Right lung (tissue), 10 donors: ENCODE measurements at places on chromosomes 6 and 20. TPM values are rescaled to one million over a fixed set of nuclear protein-coding genes. Genes with fewer than 3 reads are reported as not detected.

Gene CNBD2
- polyA plus RNA-seq = 2.4 TPM

Gene CDKN1A
- 15.9 TPM for polyA plus RNA-seq

Gene SNX9
- polyA plus RNA-seq = 46.5 TPM

Gene PSMG4
- polyA plus RNA-seq = 22.0 TPM

Gene THBD
- 54.4 TPM for polyA plus RNA-seq

Gene CPNE5
- 6.8 TPM for polyA plus RNA-seq

Gene ME1
- 11.0 TPM for polyA plus RNA-seq

Gene PPP1R16B
- polyA plus RNA-seq = 7.4 TPM

Gene THBS2
- 8.0 TPM for polyA plus RNA-seq

Gene SLC22A7
- polyA plus RNA-seq = 0.39 TPM

Gene ZNF165
- 2.2 TPM for polyA plus RNA-seq

Gene PAK5
- polyA plus RNA-seq = 0.18 TPM

Gene L3MBTL1
- polyA plus RNA-seq = 23.2 TPM

Gene LHFPL5
- polyA plus RNA-seq = not detected

Gene TRIM31
- 0.54 TPM for polyA plus RNA-seq

- no peak for DNase-seq
These were observed 105.7 kb upstream of the LGSN start for GRCh38 chr6:63425493-63425892.

DNA sequence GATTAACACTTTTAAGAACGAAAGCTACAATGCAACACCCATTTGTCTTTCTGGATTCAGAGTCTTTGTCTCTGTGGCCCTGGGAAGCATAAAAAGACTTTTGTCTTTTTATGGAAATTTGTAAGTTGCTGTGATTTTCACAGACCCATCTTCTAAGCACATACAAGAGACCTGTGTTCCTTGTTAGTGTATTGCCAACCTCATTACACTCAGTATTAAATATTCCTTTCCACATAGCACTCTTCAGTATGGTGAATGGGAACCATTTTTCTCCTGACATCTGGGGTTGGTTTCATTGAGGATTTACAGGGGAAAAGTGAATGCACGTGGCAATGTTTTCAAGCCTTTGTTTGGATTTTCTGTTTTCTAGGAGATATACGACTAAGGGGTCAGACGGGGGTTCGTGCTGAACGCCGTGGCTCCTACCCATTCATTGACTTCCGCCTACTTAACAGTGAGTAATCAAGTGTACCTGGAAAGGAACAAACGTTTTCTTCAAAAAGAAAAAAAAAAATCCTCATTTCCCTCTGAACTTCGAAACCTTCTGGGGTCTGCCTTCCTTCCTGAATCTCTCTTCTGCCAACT lies 141.7 kb downstream of the MTFR2 start:
- no peak for DNase-seq

DNA sequence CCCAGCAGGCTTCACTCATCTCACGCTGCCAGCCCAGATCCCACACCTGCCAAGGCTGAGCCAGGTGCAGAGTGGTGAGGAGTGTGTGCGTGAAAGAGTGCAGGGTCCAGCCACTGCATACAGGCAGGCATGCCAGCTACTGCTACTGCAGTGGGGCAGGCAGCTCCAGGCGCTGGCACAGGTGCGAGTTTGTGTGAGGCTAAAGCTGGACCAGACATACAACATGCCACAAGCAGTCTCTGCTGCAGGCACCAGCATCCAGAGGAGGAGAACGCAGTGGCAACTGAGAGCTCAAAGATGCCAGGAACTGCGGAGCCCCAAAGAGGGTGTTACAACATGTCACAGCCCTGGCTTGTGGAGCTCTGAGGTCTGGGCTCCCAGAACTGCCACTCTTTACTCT lies 149.8 kb downstream of the EYS start:
- no peak for DNase-seq

DNA sequence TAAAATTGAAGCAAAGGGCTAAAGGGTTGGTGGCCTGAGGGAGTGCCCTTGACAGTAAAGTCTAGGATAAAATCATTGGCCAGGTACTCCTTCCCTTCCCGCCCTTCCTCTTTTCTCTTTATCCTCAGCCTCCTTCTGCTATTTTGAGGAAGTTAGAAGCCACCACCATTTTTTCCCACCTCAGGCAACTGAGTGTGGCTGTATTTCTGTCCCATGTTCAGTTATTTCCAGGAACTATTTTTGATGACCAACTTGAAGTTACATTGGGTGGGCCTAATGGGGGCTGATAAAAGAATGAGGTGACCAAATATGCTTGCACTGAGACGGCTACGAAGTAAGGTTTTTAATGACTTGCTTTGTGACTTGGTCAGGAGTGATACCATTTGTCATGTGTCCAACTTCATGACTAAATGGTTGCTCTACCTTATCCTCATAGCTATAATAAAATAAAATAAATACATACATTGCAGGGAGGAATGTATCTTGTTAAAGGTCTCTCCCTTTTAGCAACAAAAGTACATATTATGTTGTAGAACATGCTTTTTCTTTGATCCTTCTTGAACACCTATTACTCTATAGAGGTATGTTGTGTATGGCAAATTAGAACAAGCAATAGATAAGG lies 12.0 kb downstream of the PTPN1 start:
- DNase-seq = no peak

DNA sequence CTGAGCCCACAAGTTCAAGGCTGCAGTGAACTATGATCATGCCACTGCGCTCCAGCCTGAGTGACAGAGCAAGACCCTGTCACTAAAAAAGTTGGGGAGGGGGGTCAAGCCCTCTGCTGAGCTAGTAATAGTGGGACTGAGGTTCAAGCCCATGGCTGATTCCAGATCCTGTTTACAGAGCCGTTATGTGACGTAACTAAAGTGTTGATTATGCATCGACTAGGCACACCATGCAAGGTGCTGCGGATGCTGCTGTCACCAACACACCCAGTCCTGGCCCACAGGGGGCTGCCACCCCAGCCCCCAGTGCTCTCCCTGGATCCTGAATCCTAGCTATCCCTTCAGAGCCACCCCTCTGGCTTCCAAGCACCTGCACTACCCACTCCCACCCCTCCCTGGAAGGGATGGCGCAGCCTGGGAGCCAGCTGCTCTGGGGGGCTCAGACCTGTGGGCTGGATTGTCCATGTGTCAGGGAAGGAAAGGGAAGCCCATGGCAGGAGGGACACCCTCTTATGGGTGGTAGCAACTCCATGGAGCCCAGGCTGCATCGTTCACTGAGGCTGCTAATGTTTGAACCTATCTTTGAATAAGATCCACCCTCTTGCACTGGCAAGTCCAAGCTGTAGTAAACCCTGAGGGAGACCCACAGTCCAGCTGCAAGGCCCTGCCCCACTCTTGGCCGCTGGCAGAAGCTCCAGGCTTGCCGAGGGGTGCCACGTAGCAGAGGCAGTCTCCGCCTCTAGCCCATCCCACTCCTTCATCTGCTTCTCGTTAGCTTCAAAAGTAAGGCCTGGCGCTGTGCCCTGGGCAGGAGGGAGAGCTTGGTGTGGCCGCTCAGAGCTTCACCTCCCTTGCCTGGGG lies 95.0 kb downstream of the SNX5 start:
- DNase-seq = peak; percentile 90

DNA sequence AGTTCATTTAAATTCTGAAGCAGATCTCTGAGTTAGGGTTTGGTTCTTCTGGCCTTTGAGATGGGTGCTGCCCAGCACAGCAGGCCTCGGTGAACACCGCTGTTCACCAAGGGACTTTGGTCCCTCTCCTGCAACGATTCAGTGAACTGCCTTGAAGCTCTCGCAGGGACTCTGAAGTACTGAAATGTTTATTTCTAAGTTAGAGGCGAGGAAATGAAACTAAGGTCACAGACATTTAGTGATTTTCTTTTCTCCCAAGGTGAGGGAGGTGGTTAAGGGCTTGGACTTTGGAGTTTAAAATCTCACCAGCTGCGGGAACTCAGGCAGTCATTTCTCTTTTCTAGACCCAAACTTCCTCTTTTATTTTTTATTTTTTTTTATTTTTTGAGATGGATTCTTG lies 26.2 kb downstream of the E2F3 start:
- no peak for DNase-seq

DNA sequence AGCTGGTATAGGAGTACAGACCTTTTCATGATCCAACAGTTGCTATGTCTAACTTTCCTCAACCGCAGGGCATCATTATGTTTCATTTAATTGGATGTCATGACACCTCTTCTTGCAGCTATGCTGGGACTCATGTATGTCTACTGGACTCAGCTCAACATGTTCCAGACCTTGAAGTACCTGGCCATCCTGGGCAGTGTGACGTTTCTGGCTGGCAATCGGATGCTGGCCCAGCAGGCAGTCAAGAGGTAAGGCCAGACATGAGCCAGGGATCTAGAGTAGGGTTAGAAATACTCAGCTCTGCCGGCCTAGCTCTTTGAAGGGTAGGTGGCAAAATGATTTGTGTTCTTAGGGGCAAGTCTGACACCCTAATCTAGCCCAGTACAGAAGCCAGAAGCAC lies 25.2 kb downstream of the GHRH start:
- DNase-seq = no peak

- DNase-seq = no peak
These were observed 221.0 kb upstream of the PDE10A start for GRCh38 chr6:165883851-165884640.

DNA sequence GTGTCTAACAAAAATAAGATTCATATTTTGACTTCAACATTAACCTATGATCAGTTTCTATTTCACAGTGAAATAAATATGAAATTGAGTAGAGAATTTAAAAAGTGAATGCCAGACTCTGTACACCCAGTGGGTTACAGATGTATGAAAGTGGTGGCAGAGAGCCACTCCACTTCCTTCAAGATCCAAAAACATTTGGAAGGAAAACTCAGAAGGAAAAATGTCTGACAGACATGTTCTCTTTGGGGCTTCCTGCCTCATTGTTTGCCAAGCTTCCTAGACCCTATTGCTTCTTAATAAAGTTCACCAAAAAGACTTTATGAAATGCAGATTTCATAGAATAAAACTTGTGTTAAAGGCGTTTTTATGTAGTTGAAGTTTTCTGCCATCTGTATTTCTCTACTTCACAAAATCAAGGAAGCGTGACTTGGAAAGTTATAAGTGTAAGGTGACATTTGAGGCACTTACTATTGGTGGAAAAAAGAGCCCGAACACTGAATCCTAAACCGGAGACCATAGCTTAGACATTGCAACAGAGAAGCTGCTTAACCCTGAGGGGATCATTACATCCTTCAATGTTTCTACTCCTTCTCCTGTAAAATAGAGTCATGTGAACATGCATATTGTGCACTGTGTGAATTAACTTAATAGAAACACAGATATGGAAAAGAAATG lies 12.8 kb downstream of the HMGCLL1 start:
- DNase-seq = no peak

DNA sequence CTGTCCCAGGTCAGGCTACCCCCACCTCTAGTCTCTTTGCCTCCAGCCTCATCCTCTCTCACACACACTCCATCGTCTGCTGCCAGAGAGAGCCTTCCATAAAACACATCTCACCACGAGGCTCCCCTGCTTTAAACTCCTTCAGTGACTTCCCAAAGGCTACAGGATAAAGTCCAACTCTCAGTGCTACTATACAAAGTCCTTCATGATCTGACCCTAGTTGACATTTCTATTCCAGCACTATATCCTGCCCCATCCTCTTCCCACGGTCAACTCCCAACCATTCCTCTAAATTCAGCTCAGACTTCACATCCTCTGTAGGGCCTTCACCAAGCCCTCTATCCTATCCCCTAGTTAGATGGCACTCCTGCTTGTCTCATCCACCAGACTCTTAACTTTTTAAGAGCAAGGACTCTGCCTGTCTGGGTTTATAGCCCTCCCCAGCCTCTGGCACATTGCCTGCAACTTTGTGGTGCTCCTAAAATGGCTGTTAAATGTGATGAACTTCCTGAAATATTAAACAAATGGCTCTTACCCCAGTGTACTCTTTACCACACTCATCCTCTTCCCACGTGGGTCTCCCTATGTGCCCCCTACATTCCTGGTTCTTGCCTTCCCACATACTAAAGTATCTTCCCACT lies 36.1 kb downstream of the KIF16B start:
- no peak for DNase-seq

- DNase-seq = no peak
These were observed 45.5 kb upstream of the RNF146 start for GRCh38 chr6:127221201-127221600.

DNA sequence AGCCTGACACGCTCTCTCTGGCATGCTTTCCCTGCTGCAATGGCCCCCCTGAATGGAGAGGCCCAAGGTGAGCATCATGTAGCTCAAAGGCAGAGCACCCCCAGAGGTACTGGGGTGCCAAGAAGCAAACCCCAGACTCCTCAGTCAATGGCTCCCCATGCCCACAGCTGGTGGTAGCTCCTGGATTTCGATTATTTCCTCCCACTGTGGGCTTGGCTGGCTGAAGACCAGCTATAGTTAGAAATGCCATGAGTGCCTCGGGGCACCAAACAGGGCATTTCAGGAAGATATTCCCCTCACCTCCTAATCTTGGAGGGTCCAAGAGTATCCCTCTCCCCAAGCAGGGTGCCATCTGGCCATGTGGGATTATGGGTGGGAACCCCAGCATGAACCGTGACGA lies 16.8 kb downstream of the MAP1LC3A start:
- DNase-seq = no peak

- no peak for DNase-seq
These were observed 7.1 kb upstream of the MYLK2 start for GRCh38 chr20:31811796-31812728.

GRCh38 chr6:160775792-160776580 lies 73.9 kb downstream of the PLG start:
- DNase-seq = peak; percentile 49

DNA sequence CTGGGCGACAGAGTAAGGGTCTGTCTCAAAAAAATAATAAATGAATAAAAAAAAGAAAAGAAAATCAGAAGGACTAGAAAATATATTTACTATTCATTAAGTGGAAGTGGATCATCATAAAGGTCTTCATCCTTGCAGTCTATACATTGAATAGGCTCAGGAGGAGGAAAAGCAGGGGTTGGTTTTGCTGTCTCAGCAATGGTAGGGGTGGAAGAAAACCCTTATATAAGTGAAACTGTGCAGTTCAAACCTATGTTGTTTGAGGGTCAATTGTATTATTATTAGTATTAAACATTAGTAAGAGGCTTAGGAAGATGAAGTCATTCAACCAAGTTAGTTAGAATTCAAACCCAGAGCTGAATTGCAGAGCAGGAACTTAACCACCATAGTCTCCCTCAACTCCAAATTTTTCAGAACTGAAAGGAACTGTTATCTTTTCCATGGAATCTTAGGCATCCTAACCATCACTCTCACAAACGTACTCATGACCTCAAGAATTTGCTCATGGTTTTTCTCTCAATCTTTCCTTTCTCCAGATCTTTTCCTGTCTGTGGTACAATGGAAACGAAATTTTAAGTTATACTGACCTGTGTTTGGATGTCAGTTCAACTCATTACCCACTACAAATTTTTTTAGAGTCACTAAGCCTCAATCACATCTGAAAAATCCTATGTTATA lies 7.7 kb upstream of the SMIM13 start:
- no peak for DNase-seq

DNA sequence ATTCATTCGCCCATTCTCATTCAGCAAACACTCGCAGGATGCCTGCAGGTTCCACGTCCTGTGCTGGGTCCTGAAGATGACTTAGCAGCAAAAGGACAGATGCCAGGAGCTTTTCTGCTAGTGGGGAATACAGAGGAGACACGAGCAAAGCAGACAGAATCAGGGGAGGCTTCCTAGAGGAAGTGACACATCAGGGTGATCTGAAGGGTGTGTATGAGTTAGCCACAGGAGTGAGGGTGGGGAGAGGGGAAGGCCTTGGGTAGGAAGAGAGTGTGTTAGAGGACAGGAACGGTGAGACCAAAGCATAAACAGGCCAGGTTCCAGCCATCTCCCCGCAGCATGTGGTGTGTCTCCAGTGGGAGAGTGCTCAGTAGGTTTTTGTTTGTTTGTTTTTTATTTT lies 73.4 kb upstream of the GTSF1L start:
- DNase-seq = no peak
